ENCODE measurements at places on chromosomes 7 and 10.

DNA sequence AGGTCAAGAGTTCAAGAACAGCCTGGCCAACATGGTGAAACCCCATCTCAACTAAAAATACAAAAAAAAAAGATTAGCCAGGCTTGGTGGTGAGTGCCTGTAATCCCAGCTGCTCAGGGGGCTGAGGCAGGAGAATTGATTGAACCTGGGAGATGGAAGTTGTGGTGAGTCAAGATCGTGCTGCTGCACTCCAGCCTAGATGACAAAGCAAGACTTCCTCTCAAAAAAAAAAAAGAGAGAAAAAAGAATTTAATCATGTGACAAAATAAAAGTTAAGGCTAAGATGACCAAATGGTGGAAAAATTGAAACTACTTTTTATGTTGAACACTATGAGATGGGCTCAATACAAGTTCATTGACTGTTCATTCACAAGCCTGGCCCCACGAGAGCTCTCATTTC lies 141.1 kb upstream of the WDR11 start:
- DNase-seq: no peak

DNA sequence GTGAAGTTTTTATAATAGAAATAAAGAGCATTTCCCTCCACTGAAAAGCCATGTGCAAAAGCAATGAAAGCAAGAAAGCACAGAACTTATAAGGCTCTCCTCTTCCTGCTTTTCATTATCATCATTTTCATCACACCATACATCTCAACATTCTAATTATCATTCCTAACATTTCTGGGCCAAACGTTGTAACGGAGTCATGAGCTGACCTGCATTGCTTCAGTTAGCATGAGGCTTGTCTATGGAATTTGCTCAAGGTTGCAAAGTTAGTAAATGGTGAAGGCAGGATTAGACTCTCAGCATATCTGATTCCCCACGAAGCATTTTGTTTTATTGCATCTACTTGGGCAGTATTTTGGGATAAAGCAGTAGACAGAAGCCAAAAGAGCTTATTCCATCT lies 11.4 kb downstream of the SCIN start:
- DNase-seq: no peak

GRCh38 chr10:131656431-131656841 lies 244.4 kb upstream of the PPP2R2D start:
- no peak for DNase-seq

- DNase-seq: peak; percentile 76
These were observed 872.4 kb downstream of the LRMDA start for GRCh38 chr10:76303682-76304316.

GRCh38 chr7:80634505-80634904 lies 3.9 kb upstream of the CD36 start:
- DNase-seq: no peak

DNA sequence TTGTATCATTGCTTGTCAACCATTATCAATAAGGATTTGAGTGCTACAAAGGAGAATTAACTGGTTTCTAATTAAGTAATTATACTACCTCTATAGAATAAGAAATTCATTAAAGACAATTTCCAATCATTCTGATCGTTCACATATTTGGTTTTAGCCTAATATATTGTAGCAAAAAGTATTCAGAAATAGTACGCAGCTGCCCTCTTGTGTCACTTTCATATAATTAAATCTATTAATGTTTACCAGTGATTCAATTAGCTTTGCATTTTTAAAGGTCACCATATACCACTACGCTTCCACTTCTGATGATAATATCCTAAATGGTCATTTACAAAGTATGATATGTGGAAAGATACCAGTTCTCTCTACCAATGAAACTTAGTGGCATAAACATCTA lies 128.3 kb downstream of the NEBL start:
- no peak for DNase-seq

DNA sequence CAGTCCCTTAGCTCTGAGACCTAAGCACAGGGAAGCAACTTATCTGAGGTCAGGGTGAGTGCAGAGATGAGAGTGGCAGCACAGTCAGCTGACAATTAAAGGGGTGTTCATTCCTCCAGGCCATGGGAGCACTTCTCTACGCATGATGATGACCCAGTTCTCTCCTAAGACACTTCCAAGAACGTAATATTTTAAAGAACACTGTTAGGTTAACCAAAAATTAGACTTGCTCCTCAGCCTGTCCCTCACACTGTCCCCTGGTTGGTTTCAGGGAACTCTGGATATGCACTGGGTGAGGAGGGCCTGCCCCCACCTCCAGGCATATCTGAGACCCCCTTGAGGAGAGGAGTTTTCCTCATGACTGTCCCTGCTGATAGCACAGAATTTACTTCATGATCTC lies 767.5 kb downstream of the GRID1 start:
- no peak for DNase-seq

DNA sequence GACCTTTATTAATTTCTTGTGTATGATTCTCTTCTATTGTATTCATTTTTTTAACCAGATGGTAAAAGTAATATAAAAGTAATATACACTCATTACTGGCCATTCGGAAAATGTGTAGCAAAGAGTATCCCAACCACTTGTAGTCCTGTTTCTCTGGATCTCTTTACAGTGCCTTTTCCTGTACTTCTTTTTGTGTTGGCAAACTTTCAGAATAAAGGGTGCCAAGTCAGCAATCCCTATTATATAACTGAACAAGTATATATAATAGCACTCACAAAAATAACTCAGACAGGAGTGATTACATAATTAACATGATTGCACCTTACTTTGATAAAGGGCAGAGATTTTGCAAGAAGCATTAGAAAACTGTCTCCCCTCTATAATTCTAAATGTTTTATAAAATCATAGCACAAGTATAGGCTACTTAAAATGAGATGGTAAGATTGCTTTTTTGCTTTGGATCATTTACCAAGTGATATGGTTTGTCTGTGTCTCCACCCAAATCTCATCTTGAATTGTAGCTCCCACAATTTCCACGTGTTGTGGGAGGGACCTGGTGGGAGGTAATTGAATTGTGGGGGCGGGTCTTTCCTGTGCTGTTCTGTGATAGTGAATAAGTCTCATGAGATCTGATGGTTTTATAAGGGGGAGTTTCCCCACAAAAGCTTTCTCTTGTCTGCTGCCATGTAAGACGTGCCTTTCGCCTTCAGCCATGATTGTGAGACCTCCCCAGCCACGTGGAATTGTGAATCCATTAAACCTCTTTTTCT lies 41.5 kb upstream of the EPC1 start:
- no peak for DNase-seq

- peak; percentile 65 for DNase-seq
These were observed 117.8 kb upstream of the AKR1E2 start for GRCh38 chr10:4708123-4708759.

DNA sequence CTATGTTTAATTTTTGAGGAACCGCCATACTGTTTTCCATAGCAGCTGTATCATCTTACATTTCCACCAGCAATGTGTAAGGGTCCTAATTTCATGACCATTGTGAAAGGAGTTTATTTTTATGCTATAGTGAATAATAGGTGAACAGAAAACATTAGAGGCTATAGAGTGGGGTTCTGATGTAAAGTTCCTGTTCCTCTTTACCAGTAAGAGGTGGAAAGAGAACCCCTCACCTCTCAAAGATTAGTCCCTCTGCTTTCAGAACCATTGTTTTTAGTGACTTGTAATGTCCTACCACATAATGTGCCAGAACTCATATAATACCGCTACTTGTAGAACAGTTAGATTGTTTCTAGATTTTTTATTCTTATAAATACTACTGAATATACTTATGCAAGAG lies 34.2 kb downstream of the SUFU start:
- no peak for DNase-seq

- DNase-seq: no peak
These were observed 613 bp upstream of the BUB3 start for GRCh38 chr10:123153486-123154091.

- DNase-seq: no peak
These were observed 304.1 kb upstream of the LRGUK start for GRCh38 chr7:133822868-133823552.

GRCh38 chr7:8229927-8230326 lies 32.0 kb downstream of the ICA1 start:
- no peak for DNase-seq

- no peak for DNase-seq
These were observed 349 bp upstream of the GNG11 start for GRCh38 chr7:93921186-93921585.

- DNase-seq: no peak
These were observed 107.4 kb downstream of the ETV1 start for GRCh38 chr7:13882051-13882450.
